ENCODE measurements at places on chromosomes 3 and 15.

DNA sequence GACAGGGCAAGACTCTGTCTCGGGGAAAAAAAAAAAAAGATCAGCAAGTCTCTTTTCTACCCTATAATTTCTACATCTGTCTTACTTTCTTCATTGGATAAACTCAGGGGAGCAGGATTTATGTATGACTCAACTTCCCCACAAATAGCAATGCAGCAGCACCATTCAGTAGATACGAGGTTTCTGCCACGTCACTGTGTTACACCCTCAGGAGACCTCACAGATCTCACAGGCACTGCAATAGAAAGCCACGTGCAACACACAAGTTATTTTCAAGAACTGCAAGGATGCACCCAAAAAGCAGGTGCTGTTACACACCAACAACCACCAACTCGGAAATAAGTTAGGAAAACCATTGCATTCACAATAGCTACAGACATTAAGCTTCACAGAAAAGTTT is 30.2 kb downstream of the TSPAN3 start:
- DNase-seq, result no peak

DNA sequence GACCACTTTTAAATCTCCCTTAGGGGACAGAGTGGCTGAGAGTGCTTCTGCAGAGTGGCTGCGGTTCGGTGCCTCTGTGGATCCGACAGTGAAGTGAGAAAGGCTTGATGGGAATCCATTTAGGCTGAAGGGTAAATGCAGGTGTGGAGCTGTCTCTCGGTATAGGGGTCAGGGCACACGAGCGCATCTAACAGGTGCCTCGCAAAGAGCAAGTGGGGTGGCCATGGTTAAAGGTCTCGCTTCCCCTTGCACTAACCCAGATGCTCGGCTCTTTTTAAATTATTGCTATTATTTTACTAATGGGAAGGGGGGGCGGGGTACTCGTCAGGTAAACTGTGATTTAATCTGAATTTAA is 598 bp upstream of the GJD2 start:
- DNase-seq, result no peak

DNA sequence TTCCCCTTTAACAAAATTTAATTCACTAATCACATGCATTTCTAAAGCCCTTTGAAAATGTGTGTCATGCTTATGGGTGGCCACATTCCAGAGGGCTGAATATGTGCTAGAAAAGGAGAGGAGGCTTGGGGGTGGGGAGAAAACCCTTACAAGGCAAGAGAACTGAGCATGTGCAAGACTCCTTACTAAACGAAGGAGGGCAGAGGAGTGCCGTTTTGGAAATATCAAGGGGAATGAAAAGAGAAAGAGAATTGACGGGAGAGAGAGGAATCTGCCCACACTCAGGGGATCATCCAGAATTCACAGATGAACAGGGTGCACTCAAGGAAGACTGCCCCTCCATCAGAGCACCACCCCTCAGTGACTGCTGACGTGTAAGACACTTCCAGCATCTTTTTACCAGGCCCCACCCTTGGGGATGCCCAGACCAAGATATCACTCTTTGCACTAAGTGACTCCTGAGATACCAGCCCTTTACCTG is 37.9 kb upstream of the TSC22D2 start:
- DNase-seq, result peak; percentile 97

DNA sequence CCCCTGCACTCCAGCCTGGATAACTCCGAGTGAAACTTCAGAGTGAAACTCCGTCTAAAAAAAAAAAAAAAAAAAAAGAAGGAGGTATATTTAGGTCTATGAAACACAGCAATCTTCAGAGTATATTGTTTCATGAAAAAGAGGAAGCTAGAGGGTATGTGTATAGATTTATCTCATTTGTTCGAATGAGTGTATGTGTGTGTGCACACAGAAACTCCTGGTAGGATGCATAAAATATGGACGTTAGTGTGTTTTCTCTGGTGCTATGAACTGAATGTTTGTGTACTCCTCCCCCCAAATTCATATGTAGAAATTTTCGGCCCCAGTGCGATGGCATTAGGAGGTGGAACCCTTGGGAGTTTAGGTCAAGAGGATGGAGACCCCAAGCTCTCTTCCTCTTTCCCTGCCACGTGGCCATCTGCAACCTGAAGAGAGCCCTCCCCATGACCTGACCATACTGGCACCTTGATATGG is 98.6 kb upstream of the KLF13 start:
- no peak for DNase-seq

- peak; percentile 69 for DNase-seq
Measured at GRCh38 chr3:65961733-65962132, 77.0 kb downstream of the MAGI1 start.

- peak; percentile 28 for DNase-seq
Measured at GRCh38 chr3:144031938-144032337, 60.3 kb downstream of the DIPK2A start.

- DNase-seq, result peak; percentile 35
Measured at GRCh38 chr3:111605018-111605417, 9.9 kb upstream of the ZBED2 start.

Data from fibroblast of lung (primary cell).